ENCODE measurements at places on chromosomes 5 and 9. TPM values are rescaled to one million over a fixed set of nuclear protein-coding genes. Genes with fewer than 3 reads are reported as not detected.

DNA sequence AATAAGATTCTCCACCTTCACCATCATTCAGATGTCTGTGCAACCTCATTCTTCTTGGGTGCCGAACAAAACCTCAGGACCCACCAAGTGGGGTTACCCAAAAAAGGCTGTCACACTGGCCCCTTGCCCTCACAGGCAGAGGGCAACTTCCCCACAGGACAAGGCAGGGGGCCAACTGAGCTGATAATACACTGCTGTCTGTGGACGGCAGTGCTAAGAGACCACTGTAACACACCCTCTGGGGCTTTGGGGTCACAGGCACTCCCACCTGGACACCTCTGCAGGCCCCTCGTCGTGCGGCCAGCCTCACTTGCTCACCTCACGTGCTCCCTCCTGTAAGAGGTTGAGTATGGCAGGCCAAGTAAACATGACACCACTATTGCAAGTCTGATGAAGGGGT is 515.8 kb upstream of the COX7C start:
- DNase-seq = no peak

DNA sequence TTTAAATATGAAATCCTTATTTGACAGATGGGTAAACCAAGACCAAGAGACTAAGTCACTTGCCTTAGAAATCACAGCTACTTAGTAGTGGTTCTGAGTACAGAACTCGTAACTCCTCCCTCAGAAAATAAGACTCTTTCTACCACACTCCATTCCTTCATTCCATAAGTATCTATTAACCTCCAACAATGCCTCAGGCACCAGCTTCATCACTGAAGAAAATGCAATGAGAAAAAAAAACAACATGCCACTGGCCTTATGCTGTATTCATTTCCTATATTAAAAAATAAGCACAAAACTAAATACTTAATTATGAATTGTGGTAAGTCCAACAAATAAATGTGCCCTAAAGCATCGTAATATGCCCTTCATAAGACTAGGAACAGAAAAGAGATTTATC is 13.5 kb upstream of the FREM1 start:
- DNase-seq = no peak

DNA sequence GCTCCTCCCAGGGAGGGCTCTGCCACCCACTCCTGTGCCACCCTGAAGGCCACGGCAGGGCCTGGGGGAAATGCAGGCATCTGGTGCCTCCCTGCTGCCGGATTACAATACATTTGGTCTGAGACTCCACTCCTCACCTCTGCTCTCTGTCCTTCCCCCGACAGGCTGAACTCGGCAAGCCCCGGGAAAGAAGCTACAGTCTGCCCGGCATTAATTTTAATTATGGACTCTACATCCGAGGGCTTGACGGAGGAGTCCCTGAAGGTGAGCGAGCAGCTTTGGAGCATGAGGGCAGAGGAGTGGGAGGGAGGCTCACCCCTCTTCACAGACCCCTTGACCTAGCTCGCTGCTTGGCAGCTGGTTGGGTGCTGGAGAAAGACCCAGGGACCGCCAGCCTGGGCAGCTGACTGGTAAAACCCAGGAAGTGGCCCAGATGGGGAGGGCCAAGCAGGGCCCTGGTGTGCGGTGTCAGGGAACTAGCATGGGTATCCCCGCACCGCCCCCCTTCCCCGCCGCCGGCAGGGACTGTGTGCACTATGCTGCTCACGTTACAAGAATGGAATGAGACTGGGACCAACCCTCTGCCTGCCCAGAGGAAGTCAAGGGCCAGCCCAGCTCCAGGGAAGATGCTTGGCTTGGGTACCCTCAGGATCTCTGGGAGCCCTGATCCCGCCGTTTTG is 83.7 kb upstream of the BARHL1 start:
- no peak for DNase-seq

Gene MRPS27
- total RNA-seq = 139 TPM

Gene SLC34A1
- not detected for total RNA-seq

Gene IL7R
- total RNA-seq = not detected

GRCh38 chr5:73295447-73295846 is 122.5 kb downstream of the TMEM174 start:
- DNase-seq = no peak

Gene ZNF483
- total RNA-seq = 9.5 TPM

DNA sequence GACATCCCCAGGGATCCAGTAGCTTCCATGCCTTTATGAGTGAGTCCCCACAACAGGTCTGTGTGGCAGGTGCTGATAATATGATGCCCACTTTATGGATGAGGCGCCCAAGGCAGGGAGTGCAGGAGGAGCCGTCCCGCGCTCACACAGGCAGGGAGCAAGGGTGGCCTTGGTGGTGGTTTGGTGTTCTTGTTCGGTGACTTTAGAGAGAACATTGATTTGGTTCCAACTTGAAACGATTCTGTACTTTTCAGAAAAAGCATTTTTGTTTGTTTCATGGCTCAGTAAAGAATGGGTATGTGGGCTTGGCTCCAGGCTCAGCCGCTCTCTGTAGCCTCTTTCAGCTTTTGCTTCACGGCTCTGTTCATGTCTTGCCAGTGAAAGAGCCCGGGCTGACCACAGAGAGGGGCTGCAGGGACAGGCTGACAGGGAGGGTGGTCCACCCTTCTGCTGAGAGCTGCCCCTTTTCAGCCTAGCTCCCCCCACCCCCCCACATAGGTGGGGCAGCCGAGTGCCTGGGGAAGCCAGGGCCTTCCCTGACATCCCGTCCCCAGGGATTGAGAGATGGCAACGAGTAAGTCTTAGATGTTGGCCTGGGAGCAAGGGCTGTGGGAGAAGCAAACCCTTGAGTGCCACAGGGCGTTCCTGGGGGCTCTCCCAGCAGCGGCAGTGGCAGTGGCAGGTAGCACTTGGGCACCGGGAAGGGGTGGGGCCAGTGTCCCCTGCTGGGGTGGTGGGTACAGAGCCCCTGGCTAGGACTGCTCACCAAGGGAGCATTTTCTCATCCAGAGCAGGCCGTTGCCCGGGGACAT is 28.0 kb downstream of the NCS1 start:
- DNase-seq = no peak

DNA sequence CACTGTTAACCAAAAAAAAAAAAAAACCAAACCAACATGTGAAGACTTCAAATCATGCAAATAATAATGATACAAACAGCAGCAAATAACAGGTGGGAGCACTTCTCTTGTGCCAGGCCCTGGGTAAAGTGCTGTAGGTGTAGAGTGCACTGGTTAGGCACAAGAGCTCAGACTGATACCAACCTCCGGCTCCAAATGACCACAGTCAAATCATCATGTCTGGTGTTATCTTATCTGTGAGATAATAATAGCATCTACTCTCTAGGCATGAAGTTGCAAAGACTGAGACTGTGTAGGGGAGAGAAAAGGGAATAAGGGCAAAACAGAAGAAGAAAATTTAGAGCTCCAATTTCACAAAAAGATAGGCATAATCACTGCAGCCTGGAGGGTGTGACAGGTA is 159.5 kb downstream of the ARL15 start:
- DNase-seq = no peak

DNA sequence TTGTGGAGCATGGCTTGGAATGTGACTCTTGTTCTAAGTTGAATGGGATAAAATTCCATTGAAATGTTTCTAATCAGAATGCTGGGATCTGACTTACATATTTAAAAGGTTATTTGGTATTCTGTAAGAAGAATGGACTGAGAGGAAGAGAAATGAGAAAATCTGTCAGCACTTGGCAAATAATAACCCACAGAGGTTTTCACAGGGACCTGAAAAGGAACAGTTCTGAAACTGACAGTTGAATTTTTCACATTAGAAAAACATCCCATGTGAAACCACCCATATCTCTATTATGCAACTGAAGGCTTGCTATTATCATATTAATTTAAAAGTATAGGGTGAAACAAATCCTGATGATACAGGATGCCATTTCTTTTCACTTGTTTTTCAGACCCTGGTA is 302.7 kb downstream of the EPB41L4A start:
- no peak for DNase-seq

DNA sequence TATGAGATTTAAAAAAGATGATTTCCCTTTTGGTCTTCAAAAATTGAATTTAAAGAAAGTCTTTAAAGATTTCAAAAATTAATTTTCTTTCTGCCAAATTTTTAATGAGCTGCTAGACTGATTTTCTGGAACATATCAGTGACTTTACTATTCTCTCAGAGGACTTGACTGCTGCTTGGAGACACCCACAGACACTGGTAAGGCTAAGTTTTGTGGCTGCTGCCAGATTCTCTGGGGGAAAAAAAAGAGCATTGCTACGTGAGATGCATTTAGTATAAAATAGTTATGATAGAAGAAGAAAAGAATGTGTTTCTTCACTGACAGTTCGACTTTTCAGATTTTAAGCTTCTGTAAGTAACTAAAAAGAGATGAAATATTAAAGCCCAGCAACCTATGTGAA is 193.3 kb upstream of the GRIN3A start:
- no peak for DNase-seq

DNA sequence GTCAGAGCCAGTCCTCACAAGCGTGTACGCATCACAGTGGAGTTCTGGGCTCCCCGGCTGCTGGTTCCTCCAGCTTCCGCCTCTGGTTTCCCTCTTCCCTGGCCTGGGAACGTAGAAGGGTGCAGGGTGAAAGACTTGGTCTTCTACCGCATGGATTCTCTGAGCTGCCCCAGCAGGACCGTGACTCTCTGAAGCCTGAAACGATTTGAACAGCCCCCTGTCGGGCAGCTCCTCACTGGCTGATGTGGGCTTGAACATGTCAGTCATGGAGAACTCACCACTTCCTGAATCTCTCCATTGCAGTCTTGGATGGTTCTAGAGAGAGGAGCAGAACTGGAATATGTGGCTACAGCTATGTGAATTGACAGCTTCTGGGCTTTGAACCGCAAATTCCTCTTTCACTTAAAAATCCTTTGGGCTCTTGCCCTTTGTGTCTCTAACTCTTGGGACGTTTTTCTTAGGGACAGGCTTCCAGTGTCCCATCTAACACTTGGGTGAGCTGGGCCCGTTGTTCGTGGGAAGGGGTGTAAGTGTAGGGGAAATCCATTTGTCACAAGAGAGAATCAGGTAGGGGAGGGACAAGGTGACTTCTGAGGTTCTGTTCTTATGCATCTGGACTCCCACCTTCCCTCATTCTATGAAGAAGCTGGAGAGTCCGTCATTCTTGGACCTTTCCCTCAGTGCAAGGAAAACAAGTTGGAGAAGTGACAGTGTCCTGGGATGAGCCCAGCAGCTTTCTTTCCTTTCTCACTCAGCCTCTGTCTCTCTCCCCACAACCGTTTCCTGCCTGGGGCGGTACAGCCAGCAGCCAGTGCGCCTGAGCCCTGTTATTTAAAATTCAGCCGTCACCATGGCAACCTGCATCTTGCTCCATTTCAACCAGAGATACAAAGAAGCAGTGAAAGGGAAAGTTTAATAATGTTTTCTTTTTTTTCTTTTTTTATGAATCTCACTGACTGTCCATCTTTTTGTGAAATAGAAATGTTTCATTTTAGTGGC is 84.7 kb downstream of the PTTG1 start:
- no peak for DNase-seq

DNA sequence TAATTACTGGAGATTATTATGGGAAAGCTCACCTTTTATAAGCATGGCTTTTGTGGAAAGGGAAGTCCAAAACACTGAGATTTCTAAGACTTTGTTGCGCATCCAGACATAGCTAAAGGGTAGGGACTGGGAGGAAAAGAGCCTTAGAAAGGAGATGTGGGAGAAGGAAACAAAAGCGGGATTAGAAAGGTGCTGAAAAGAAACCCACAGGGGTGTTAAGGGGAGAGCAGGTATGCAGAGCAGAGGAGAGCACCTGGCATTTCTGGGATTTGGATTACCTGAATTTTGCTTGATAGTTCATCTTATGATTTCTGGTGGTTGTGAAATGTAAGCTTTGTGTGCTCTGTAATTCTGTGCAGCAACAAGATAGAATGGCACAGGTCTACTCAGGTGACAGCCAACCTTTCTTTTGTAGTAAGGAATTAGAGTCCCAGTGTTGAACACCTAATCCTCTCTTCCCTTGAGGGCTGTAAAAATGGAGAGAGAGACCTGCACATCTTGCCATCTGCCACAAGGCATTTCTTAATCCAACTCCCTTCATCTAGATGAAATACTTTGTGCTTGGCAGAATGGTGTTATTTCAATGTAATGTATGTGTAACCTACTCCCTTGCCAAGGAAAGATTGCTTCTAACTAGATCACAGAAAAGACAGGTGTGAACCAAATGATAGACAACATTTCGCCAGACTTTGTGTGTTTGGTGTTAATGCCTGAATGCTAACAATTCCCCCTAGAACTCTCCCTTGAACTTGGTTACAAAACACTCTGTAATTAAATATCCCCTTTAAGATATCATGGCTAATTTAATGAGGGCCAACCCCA is 47.4 kb downstream of the ATPSCKMT start:
- DNase-seq = no peak

Gene CFAP90
- 0.11 TPM for total RNA-seq

Gene SHB
- total RNA-seq = 14.7 TPM

Gene PCDHGA7
- total RNA-seq = 0.31 TPM

GRCh38 chr5:133807348-133807747 is 161.1 kb downstream of the C5orf15 start:
- DNase-seq = no peak

Gene SH3TC2
- 0.71 TPM for total RNA-seq

GRCh38 chr9:4138180-4138579 is 161.7 kb downstream of the GLIS3 start:
- DNase-seq = no peak

Gene BARHL1
- total RNA-seq = not detected

DNA sequence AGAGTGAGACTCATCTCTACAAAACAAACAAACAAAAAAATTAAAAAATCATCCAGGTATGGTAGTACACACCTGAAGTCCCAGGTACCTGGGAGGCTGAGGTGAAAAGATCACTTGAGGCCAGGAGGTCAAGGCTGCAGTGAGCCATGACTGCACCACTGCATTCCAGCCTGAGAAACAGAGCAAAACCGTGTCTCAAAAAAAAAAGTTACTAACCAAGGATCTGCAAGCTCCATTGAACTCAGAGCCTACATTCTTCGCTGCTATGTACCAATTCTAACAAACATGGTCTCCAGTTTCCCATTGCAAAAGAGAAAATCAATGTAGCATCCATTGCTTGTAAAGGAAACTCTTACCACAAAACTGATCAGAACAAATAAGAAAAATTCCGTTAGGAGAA is 33.5 kb downstream of the MTMR12 start:
- no peak for DNase-seq

DNA sequence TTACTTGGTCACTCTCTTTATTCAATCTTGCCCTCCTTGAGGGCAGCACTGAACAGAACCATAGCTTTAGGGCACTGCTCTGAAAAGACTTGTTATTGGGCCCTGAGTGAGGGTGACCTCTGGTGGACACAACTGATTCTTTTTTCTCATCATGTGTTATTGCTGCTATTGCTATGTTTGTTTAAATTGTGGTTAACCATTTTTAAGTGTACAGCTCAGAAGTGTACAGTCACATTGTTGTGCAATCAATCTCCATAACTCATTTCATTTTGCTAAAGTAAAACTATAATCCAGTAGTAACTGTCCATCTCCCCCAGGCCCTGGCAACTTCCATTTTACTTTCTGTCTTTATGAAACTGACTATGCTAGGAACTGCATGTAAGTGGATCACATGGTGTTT is 351.1 kb upstream of the RIOK2 start:
- DNase-seq = peak; percentile 42

DNA sequence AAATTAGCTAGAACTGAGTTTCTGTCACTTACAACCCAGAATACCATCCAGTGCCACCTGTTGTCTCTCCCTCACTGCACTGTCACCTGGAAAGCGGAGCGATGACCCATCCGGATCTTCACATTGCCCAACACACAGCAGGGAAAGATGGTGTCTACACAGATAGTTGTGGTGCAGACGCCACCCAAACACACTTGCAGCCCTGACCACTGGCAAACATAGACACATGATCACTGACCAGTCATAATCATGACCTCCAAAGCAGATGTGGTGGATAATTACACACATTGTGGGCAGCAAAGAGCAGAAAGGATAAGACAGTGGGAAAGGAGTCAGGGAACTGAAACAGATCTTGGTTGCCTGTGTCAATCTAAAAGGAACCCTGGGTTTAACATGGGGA is 64.7 kb downstream of the GABBR2 start:
- DNase-seq = no peak

Data from HepG2 (cell line).